Activated CD4-positive, alpha-beta T cell treated with anti-CD3 and anti-CD28 coated beads, Interleukin-10, Interleukin-2, amounts not matched to agents 100 ng/mL and 50 ng/mL, durations not matched to agents 16 hours and 8 hours (primary cell): ENCODE measurements at places on chromosomes 11 and 22.

- peak; percentile 22 for DNase-seq
Measured at GRCh38 chr22:24315367-24315966, 44.8 kb downstream of the SPECC1L start.

DNA sequence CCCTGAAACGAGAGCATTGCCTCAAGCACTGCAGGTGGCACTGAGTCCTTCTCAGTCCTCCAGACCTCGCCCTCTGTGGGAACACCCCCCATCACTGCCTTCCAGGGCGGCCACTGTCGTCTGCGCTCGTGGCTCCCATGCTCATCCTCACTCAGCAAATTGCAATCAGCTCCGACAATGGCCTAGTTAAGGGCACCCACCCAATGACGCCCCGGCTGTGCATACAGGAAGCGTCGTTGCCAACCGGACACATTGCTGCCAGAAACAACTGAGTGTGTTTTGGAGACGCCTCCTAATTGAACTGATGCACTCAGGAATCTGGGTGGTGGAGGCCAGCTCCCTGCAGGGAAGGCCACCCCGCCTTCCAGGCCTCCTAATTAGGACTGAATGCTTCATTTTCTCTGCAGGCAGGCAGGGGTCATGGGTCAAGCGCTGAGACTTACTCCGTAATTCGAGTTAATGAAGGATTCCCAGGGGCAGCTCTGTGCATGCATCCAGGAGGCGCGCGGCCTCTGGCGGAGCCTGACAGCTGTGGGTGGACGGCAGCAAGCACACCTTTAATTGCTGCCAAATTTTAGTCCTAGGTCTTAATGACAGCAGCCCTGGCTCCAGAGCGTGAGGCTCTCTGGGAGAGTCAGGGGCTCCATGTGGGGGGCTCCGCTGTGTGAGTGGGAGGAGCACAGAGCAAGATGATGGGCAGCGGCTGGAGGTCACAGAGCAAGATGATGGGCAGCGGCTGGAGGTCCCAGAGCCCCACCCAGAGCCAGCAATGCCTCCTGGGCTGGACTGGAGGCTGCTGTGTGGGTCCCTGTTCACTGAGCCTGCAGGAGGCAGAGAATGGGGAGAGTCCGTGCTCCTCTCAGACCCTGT lies 199.0 kb downstream of the BRD1 start:
- no peak for DNase-seq

DNA sequence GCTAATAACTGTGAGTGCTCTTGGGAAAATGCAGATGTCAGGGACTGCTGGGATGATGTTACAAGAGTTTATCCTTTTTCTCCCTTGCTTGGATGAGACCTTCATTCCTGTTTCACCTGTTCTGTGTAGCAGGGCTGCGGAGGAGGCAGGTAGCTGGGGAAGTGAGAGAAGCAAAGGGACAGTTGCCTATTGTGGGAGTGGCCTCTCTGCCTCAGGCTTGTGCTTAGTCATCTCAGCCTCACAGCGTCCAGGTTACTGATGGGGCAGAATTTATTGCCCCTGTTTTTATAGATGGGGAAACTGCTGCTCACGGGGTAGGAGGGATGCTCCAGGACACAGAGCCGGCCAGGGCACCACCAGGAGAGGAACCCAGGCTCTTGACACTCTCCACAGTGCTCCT lies 1.7 kb downstream of the STX3 start:
- no peak for DNase-seq

DNA sequence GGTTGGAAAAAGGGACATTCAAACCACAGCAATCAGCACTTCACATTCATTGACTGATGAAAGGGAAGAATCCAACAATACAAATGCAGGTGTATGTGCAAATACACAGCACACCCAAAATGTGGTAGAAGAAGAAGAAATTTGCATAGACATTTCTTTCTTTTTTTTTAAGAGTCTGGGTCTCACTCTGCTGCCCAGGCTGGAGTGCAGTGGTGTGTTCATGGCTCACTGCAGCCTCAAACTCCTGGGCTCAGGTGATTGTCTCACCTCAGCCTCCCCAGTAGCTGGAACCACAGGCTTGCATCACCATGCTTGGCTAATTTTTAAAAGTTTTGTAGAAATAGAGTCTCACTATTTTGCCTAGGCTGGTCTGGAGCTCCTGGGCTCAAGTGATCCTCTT lies 21.9 kb downstream of the CARS1 start:
- no peak for DNase-seq

DNA sequence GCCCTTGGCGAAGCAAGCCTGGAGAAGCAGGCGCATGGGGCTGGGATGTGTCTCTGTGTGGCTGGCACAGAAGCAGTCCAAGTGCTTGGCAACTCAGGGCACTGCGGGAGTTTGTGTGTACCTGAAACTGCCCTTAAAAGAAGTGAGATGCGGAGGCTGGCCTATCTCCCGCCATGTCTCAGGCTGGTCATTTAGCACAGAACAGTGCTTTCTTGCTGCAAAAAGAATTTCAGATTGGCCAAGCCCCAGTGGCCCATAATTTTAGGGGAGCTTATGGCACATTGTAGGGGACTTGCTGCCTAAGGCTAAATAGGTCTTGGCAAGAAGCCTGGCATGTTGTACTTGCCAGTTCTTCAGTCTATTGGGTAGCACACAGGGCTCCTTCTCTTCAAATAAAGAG lies 16.4 kb downstream of the EHF start:
- no peak for DNase-seq
